Stimulated activated CD4-positive, alpha-beta T cell treated with anti-CD3 and anti-CD28 coated beads, Interleukin-4, amount 100 ng/mL, for 24 hours (primary cell): ENCODE measurements at places on chromosomes 5 and 9.
A peak's percentile ranks its signal among the peaks of the same experiment; 100 is the strongest.

- DNase-seq = no peak
Observed at GRCh38 chr9:77427256-77427927, 220.7 kb downstream of the GNA14 start.

GRCh38 chr9:135082536-135082935 is 4.9 kb upstream of the OLFM1 start:
- DNase-seq = no peak

GRCh38 chr5:118146824-118147223 is 841.5 kb downstream of the DTWD2 start:
- DNase-seq = no peak

- DNase-seq = no peak
Observed at GRCh38 chr9:114616684-114617520, 5.8 kb downstream of the TMEM268 start.

DNA sequence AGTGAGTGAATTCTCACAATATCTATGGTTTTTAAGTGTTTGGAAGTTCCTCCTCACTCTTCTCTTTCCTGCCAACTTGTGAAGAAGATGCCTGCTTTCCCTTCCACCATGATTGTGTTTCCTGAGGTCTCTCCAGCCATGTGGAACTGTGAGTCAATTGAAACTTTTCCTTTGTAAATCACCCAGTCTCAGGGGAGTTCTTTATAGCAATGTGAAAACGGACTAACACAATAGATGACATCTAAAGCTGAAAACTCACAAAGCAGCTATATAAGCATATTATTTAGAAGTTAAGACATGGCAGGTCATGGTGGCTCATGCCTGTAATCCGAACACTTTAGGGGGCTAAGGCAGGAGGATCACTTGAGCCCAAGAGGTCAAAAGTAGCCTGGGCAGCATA is 130.2 kb downstream of the ARRDC3 start:
- DNase-seq = no peak

DNA sequence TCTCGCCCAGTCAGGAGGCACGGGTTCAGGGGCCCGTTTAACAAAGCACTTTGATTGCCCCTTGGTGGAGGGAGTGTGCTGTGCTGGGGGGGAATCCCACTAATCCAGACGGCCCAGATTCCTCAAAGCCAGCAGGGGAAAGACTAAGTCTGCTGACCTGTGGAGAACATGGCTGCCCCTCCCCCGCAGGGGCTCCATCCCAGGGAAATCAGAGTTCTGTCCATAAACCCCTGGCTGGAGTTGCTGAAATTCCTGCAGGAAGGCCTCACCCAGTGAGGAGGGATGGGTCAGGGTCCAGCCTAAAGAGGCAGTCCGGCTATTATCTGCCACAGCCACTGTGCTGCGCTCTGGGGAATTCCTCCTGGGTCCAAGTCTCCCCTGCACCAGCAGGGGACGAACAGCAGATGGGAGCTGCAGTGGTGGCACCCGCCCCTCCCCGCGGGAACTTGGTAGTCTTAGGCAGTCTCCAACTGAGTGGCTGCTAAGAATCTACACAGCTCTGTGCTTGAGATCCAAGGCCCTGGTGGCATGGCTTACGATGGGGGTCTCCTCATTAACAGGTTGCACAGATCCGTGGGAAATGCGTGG is 174.0 kb upstream of the DAB2 start:
- no peak for DNase-seq

GRCh38 chr5:83767409-83767992 is 46.8 kb upstream of the HAPLN1 start:
- no peak for DNase-seq

DNA sequence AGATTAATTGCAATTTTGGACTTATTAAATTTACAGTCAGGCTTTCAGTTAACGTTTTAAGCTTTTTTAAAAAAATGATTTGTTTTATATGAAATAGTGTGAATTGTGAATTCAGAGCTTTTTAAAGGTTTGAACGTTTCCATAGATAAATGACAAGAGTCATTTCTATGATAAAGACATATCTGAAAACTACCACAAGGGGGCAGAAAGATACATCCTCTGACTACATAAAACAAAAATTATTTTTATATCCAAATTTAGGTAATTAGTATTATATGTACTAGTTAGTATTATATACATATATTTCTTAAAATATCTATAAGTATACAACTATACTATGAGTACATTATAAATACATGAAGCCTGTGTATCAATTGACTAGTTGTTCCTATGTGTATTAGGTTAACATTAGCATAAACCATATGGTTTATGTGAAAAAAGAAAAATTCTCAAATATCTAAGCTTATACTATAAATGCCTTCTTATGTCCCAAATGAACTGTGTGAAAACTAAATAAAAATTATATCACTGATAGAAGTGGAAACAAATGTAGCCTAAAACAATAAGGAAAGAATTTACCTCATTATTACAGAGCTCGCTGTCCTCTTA is 155.2 kb downstream of the MEF2C start:
- no peak for DNase-seq

- no peak for DNase-seq
Observed at GRCh38 chr9:7165331-7165975, 407.7 kb downstream of the KDM4C start.

GRCh38 chr9:38160613-38161215 is 91.7 kb upstream of the SHB start:
- peak; percentile 73 for DNase-seq

DNA sequence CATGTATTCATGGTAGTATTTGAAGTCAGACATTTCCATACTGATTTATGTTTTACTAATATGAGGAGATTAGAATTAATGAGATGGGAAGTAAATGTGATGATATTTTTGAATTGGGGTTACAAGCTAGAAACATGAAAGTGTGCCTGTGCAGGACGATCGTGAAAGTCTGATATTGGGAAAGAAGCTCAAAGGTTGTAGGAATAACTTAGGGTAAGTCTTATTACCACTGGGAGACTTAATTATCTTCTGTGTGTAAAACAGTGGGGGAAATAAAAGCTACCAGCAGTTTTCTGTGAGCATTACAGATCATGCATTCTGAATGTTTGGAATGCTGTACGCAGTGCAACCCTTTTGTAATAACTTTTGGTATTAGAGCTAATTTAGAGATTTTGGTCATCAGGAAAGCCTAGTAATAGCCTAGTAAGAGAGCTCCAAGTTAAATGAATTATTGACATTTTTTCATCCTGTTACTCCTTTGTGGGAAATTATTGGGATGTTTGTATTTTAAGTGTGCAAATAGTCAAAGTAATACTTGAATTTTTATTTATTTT is 153.9 kb downstream of the PCSK5 start:
- no peak for DNase-seq

GRCh38 chr5:152488869-152489268 is 83.8 kb upstream of the NMUR2 start:
- DNase-seq = no peak

DNA sequence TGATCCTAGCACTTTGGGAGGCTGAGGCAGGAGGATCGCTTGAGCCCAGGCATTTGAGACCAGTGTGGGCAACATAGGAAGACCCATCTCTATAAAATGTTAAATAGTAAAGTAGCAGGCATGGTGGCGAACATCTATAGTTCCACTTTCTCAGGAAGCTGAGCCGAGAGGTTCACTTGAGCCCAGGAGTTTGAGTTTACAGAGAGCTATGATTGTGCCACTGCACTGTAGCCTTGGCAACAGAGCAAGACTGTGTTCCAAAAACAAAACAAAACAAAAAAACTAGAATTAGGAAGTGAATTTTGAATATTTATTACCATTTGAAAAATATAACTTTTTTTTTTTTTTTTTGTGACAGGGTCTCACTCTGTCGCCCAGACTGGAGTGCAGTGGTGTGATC is 26.8 kb upstream of the PAX5 start:
- no peak for DNase-seq

- DNase-seq = no peak
Observed at GRCh38 chr9:136567651-136568287, 21.9 kb upstream of the NOTCH1 start.

DNA sequence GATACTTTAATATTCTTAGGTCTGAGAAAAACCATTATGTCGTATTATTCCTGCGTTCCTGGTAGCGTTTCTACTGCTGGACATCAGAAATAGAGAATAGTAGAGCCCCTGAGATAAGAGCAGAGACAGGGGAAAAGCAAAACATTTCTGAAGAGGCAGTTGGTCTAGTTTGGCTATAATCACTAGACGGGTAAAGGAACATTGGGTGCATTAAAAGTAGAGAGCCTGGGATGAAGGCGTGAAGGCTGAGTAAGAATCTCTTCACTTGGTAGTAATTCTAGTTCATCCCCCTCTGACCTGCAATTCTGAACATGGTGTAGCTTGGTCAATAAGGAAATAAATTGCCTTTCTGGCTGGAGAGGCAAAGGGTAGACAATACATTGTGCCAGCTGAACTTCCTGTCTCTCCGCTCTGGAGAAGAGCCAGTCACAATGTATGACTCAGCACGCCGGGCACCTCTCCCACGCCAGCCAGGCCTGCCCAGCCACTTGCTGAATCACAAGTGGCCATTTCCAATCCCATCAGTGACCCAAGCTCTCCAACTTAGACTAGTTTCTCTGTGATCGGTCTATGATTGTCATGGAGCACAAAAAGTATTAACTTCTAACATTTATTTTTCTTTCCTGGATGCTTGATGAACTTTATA is 75.4 kb downstream of the STK32A start:
- DNase-seq = no peak

DNA sequence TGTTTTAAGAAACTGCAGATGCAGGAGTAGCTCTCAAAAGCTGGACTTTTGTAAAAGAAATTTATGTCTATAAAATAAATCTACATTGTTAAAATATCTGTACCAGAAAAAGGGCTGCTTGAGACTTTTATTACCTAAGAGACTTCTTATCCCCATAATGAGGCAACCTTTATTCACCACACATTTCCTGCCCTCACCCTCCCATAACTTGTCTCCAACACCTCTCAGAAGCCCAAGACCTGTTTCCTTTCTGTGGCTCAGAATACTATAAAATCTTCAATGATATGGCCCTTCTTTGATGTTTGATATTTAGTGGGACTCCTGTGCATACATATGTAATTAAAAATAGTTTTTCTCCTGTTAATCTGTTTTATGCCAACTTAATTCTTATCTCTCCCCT is 141.5 kb upstream of the FER start:
- no peak for DNase-seq

- DNase-seq = no peak
Observed at GRCh38 chr5:135214897-135215616, 181.0 kb upstream of the PITX1 start.

DNA sequence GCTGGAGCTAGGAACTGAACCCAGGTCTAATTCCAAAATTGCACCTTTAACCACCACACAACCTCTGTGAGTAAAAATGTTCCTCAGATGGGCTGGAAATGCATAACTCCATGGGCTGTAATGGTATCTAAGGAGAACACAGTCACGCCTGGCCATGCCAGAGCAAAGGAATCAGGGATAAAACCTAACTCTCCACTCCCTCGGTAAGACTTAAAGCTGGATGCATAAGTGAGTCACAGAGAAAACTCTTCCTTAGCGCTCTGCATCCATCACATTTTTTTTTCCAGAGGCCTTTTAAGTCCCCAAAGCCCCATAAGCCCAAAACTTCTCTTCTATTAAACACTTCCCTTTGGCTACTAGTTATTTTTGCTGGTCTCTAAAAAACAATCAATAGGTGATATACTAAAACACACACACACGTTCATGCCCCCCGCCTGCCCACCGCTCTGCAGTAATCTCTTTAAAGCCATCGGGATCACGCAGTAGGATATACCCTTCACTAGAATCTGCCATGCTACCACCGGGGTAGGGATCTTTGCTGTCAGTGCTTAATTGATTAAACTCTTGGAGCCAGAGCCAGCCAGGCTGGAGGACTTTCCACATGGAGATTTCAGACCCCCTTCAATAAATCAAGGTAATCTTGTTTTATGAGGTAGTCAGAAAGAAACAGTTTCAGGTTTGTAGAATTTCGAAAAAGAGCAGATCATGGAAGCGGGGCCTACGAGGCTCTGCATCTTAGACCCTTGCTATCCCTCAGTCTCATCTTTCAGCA is 212.9 kb downstream of the MAPKAP1 start:
- DNase-seq = no peak

DNA sequence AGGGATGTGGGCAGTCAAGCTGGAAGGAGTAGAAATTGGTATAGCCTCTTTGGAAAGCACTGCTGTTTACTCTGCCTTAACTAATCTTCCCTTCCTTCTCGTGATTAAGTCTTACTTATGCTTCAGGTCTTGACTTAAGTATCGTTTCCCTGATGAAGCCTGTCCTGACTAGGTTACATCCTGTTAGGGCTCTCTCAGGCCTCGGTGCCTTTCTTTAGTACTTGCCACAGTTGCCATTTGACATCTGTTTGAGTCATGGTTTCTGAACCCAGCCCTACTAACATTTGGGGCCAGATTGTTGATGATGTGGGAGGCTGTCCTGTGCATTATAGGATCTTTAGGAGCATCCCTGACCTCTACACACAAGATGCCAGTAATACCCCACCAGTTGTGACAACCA is 94.4 kb downstream of the GAPVD1 start:
- DNase-seq = no peak

DNA sequence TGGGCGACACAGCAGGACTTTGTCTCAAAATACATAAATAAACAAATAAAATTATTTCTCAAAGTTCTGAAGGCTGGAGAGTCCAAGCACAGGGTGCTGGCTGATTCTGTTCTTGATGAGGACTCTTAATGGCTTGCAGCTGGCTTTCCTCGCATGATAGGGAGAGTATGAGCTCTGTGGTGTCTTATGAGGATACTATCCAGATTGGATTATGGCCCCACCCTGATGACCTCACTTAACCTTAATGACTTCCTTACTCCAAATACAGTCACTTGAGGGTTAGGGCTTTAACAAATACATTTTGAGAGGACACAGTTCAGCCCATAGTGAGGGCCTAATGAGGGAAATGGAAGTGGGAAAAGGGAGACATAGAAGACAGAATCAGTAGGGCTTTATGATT is 87.7 kb downstream of the FOCAD start:
- DNase-seq = no peak

DNA sequence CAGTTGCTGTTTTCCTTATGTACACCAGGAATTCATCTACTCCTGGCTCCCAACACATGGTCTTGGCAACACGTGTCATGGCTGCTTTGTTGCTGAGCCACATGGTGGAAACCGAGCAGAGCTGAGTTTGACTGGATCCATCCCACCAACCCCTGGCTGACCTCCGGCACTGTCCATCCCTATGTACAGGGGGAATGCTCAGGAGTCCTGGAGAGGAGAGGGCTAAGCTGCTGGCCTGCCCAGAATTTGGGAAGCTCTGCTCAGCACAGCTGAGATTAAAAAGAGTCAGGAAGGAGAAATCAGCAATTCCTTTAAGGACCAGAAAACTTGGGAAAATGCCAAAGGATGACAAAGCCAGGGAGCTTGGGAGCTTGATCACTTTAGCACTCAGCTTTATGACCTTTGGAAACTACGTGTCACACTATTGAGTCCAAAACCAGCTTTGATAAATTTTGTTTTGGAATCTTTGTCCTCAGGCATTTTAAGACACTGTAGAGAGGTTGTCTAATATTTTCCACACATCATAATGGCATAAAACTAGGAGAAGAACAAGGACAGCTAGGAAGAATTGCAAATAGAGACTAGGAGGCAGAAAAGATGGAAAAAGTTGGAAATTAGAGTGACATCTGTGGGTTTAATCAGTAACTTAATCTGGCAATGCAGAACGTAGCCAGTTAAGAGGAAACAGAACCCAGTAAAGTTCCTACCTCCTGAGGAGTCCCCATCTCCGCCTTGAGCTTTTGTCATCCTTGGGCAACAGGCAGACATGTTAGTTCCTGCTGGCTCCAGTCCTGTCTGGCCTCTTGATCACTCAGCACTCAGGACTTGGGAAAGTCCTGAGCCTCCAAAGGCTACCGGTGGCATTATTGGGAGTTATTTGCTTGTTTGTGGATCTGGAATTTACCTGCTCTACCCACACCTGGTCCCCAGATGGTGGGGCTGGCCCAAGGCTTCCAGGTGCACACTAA is 62.5 kb upstream of the PLPP1 start:
- no peak for DNase-seq

- DNase-seq = no peak
Observed at GRCh38 chr9:35163413-35163812, 1.6 kb downstream of the UNC13B start.
